ENCODE measurements at places on chromosomes 11 and 22. TPM values are rescaled to one million over a fixed set of nuclear protein-coding genes. Genes with fewer than 3 reads are reported as not detected.

- no peak for DNase-seq
Observed at GRCh38 chr11:132111838-132112237, 741.4 kb downstream of the NTM start.

- no peak for DNase-seq
Observed at GRCh38 chr11:109480251-109480650, 58.3 kb downstream of the C11orf87 start.

DNA sequence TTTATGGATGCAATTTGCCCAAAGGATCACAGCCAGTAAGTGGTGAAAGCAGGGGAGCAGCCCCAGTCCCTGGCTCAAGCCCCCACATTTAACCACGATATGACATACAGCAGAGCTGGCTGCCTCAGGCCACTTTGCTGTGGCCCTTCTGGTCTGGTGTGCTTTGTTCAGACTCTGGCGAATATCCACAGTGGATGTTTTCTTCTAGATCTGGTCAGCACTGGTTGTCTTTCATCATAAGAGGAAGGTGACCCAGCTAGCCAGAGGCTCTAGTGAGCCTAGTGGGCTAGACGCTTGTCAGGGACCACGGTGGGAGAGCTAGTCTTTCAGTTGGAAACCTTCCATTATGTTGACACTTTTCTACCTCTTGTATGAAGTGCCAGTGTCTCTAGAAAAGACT is 42.5 kb downstream of the DGCR2 start:
- no peak for DNase-seq

GRCh38 chr22:40084246-40084645 is 89.5 kb downstream of the FAM83F start:
- no peak for DNase-seq

The TRIM49 gene
- not detected for polyA plus RNA-seq

- no peak for DNase-seq
Observed at GRCh38 chr11:113085446-113085845, 124.2 kb downstream of the NCAM1 start.

The MS4A14 gene
- 0.62 TPM for polyA plus RNA-seq

DNA sequence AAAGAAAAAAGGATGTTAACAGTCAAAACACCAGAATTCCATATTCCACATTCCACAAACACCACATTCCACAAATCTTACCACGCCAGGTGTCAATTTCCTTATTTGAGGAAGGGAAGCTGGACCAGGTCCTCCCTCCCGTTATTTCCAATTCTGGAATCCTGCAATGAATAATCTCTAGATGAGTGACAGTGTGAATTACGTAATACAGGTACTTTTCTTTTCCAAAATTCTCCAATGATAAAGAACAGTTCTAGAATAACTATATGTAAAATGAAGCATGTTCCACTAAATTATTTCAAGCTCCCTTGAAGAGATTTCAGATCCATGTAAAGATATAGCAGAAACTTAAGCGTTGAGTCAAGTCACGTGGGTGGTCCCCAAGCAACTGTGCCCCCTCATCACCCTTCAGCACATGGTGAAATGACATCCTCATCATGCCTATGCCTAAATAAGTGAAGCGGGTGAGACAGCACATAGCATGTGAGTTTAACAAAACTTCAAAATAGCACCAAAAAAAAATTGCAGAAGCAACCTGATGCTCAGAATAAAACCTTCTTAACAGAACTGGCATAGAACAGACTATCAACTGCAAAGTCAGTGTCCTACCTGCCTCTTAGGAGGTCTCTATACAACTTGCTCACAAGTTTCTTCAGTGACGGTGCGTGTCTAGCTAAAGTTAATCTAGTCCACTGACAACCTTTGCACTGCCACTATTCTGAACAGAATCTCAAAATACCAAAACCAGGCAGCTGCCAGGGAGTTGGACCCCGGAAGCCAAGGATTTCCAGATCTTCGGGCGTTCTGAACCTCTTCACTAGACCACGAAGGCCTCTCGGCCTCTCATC is 876 bp downstream of the NFRKB start:
- DNase-seq: peak; percentile 15

- no peak for DNase-seq
Observed at GRCh38 chr22:43077121-43077877, 11.9 kb downstream of the TTLL1 start.

The CCDC157 gene
- 5.5 TPM for polyA plus RNA-seq

The FADD gene
- polyA plus RNA-seq: 13.8 TPM

The DEFB131B gene
- polyA plus RNA-seq: 1.4 TPM

The RFPL2 gene
- 0.73 TPM for polyA plus RNA-seq

- DNase-seq: no peak
Observed at GRCh38 chr11:64461081-64461480, 102.1 kb downstream of the RPS6KA4 start.

The SEZ6L gene
- 0.10 TPM for polyA plus RNA-seq

- DNase-seq: no peak
Observed at GRCh38 chr11:69144316-69145049, 11.3 kb upstream of the SMIM38 start.

The ADORA2A gene
- 7.1 TPM for polyA plus RNA-seq

GRCh38 chr11:95516786-95517185 is 272.8 kb downstream of the FAM76B start:
- no peak for DNase-seq

DNA sequence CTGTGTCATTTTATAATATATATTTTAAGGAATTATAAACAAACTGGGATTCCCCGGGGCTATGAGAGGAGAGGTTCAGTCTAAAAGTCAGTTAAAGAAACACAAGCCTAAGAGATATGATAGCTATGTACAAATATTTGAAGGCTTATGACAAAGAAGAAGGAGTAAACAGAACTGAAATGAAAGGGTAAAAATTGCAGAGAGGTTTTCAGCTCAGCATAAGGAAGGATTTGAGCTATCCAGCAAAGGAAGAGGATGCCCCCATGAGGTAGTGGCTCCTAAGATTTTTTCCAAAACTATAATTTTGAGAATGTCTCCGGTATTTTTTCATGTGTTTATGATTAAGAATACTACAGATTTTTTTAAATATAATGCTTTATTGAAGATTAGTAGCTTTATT is 57.9 kb upstream of the ANGPTL5 start:
- no peak for DNase-seq

DNA sequence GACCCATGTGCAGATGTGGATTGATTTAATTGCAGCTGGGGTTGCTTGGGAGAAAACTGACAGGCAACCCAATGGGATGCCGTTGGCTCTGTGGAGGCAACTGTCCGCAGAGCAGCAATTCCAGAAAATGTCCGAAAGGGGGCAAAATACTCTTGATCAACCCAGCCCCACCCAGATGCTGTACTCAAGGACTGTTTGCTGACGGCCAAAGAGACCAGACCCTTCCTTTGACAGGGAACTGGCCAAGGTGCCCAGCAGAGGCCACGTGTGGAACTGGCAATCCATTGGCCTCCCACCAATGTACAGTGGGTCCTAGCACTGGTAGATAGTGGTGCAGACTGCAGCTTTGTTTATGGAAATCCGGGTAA is 29.7 kb upstream of the KCNA4 start:
- no peak for DNase-seq

DNA sequence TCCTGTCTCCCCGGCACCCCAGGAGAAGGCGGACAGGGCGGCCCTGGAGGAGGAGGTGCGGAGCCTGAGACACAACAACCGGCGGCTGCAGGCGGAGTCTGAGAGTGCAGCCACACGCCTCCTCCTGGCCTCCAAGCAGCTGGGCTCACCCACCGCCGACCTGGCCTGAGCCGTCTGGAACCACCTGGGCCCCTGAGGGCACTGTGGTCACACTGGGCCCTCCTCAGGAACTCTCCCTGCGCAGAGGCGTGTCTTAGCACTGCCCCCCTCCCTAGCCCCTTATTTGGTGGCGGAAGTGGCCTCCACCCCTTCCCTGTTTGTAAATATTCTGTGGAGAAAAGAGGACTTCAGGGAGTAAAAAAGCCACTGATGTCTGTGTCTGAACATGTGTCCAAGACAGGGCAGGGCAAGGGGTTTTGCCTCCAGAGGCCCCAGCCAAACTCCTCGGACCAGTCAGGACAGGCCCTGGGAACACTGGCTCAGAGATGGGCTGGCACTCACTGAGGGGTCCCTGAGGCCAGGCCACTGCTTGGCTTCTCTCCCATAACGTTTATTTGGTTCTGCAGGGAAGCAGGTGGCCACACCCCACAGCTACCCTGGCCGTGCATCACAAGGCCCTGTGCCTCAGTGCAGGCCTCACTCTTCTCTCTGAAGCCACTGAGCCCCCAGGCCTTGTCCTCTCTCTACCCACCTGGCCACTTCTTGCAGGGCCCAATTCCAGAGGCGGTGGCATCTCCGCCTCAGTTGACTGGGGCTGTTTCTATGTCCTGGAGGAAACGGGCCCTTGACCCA is 12.0 kb downstream of the RELA start:
- no peak for DNase-seq

GRCh38 chr11:74493791-74494630 is 487 bp upstream of the LIPT2 start:
- DNase-seq: no peak

GRCh38 chr11:90218606-90219005 is 4.2 kb downstream of the CHORDC1 start:
- DNase-seq: no peak

- DNase-seq: no peak
Observed at GRCh38 chr11:19985111-19985510, 175.2 kb downstream of the DBX1 start.

GRCh38 chr11:126732981-126733380 is 267.6 kb downstream of the KIRREL3 start:
- no peak for DNase-seq

- DNase-seq: no peak
Observed at GRCh38 chr11:43687120-43687791, 6.7 kb downstream of the HSD17B12 start.

GRCh38 chr11:45768486-45768885 is 36.5 kb upstream of the SLC35C1 start:
- DNase-seq: no peak

The INPP5J gene
- polyA plus RNA-seq: 4.9 TPM

The TP53I11 gene
- polyA plus RNA-seq: 63.5 TPM

The GRAP2 gene
- polyA plus RNA-seq: 0.57 TPM

- DNase-seq: peak; percentile 49
Observed at GRCh38 chr11:16925561-16926065, 88.6 kb downstream of the PLEKHA7 start.

GRCh38 chr11:33317662-33318061 is 60.5 kb downstream of the HIPK3 start:
- DNase-seq: no peak

GRCh38 chr22:31839986-31840385 is 86.2 kb downstream of the DEPDC5 start:
- no peak for DNase-seq

GRCh38 chr22:46070803-46071450 is 79.4 kb upstream of the PPARA start:
- DNase-seq: peak; percentile 59

- DNase-seq: no peak
Observed at GRCh38 chr22:46070215-46070802, 80.0 kb upstream of the PPARA start.
